ENCODE measurements at places on chromosomes 7 and 10.

DNA sequence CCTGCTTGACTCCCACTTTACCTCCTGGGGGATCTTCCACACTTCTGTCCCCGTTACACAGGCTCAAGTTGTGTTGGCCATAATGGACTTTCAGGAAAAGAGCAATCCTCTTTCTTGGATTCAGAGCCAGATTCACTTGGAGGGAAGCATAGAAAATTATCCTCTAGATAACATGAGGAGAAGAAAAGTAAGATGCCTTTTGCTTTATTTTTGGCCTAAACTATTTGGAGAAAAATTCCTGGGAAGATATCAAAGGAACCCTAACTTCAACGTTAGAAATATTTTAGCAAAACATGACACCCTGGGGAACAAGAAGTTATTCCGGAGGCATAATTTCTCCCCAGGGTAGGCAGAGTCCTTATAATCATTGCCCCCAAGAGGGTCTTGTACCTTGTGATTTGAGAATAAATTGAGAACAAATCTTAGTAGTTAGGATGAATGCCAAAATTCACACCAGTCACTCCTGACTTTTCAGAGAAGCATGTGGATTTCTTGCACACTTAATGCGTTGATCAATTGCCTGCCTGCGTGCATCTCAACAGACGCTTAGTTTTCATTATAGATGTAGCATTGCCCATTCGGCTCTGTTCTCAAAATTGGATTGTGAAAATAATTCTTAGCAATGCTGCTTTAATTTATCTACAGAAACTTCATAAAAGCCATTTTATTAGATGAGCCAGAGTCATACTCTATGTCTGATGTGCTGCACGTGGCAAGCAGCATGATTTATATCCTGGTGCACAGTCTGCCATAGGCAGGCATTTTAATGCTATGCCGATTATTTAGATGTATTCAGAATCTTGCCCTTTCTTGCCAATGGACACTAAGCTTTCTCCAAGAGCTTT, 224.4 kb downstream of the C7orf25 start:
- DNase-seq = no peak

GRCh38 chr7:136891850-136892249, 23.4 kb downstream of the CHRM2 start:
- DNase-seq = no peak

DNA sequence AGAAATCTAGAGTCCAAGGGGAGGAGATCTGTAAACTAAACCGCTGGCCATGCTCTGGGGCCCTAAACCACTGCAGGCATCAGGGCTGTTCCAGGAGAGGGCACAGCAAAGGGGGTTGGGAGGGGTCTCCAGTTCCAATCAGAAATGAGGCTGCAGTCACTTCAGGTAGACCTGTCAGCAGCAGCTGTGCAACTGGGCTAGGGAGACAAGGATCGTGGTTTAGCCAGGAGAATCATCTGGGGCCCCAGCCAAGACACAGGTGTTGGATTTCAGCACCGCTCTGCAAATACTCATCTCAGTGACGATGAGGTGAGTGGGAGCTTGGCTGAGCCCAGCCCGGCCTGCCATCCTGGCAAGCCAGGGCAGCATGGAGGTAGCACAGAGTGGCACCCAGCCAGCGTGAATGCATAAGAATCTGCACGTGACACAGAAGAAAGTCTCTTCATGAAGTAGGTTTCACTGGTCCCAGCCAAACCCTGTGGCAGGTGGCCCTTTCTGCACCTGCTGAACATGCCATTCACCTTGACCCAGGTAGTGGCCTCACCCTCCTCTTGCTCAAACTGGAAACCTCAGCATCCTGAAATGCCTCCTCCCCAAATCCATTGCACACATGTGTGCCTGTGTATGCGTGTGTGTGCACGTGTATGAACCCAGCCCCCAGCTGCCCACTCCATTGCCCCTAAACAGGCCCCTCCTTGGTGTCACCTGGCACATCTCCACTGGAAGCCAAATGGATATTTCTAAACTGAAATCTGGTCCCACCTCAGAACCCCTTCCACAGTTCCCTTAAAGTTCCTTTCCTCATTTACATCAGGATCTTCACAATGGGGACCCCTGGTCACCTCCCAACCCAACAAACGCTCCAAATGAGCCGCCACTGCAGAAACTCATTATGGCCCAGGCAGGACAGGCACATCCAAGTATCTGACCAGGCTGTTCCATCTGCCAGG, 9.6 kb downstream of the GPRIN2 start:
- DNase-seq = no peak

- DNase-seq = no peak
These were observed 486.3 kb downstream of the POM121L12 start for GRCh38 chr7:53521638-53522184.

- no peak for DNase-seq
These were observed 64.2 kb upstream of the RAPGEF5 start for GRCh38 chr7:22420973-22421635.

DNA sequence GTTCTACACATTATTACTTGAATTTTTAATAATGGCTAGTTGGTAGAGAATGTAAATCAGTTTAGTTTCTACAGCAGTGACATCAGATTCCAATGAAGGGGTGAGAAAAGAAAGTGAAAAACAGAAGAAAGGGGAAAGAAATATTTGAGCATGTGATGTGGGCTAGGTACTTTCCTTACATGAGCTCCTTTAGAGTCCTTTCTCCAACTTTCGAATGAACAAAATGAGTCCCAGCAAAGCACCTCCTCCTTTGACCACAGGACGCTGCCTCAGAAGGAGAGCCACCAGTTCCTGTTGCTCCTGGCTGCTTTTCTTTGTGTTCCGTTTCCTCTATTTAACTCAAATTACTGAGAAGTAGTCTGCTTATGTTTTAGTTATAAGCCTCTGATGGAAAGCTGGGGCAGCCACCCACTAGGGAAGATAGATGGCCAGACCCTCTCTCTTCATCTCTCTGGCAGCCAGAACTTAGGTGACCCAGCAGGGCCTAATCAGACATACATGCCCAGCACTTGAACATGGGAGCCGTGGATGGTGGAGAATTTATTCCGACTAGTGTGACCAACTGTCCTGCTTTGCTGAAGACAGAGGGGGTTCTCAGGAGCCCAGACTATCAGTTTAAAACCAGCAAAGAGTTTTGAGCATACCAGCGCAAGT, 82.4 kb upstream of the NME8 start:
- DNase-seq = no peak

DNA sequence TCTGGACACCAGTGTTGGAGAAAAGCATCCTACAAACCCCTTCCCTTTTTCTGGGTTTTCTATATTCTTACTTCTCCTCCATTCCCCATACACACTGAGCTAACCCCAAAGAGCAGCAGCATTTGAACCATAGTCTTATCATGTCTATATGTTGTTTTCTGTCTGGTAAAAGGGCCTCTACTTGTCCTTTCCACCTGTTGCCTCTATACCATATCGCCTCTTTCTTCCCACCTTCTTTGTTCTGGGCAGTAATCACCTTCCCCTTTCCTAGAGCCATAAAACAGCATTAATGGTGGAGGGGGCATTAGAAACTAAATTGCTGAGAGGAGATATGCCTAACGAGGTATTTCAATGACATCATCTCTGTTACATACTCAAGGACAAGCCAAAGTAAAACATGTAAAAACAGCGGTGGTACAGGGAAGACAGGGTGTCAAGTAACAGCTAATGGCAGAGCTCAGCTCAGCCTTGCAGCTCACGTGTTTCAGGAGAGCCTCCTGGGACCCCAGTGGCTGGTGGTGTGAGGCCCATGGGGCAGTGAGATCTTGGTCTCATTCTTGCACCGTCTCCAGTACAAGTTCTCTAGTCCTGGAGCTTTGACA, 20.6 kb downstream of the NPY start:
- no peak for DNase-seq

DNA sequence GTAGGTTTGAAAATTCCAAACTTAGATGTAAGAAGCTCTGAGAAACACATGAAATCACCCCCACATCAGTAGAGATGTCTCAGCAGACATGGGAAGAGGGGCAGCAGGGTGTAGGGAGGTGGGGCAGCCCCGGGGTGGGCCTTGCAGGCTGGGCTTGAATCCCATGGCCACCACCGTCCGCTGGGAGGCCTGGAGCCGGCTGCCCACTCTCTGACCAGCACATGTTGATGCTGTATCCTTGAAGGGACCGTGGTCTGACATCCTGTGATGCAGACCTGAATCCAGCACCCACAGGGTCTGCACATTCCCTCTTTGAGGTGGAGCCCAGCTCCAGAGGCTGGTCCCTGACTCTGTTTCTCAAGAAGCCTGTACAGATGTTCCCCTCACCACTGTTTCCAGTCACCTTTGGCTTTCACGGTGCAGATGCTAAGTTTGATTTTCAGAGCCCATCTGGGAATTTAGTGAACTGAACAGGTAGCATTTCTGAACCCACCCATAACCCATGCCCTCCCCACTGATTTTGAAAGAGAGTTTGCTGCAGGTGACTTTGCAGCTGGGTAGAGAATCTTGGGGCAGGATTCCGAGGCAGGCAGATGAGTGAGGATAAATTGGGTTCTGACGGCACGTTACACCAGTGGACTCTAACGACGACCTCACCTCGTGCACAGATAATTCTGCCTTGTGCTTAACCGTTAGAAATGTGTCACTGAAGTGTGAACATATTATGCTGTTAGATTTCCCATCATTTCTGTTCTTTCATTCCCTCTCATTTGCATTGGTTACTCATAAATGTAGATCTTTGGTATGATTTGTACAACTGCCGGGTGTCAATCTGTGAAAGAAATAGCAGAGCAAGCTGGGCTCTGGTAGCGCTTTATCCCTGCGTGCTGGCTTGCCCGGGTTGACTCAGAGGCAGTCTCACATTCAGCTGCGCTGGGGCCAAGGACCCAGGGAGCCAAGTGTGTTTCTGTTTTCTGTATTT, 45.7 kb downstream of the IKZF1 start:
- no peak for DNase-seq

GRCh38 chr7:143376396-143376795, 4.7 kb upstream of the ZYX start:
- DNase-seq = no peak

GRCh38 chr10:51206500-51206899, 132.2 kb downstream of the PRKG1 start:
- DNase-seq = no peak

DNA sequence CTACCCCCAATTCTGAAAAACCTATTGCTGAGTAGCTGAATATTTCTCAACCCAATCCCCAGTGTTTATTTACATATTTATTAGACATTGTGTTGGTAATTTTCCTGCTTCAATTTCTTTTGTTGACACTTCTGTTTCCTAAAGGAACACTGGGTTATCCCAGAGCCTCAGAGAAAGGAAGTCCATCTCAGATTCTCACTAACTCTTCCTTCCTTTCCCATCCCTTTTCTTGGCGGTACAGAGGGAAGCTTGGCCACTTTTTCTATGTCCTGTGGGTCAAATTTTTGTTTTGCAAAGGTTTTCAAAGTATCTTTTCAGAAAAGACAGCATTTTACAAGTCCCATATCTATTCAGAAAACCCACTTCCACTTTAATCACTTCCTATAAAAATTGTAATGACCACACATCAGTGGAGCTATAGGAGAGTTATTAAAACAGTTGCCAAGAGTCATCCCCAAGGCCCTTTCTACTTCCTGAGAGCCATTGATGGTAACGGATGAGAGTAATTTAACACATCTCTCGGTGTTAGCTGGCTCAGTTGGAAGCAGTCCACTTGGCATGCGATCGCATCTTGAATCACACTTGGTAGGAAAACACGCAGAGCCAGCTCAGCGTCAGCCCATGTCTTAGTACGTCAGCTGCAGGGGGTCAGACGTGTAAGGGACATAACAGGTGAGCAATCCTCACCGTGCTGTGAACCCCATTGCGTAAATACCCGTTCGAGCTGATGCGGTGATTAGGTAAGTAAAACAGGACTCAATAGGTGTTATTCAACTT, 231.1 kb upstream of the ADARB2 start:
- DNase-seq = no peak

- no peak for DNase-seq
These were observed 20.9 kb downstream of the AKR1D1 start for GRCh38 chr7:138097064-138097741.

- DNase-seq = no peak
These were observed 14.2 kb downstream of the DUSP5 start for GRCh38 chr10:110511734-110512449.

- DNase-seq = no peak
These were observed 84.4 kb downstream of the TNS3 start for GRCh38 chr7:47497367-47498096.

DNA sequence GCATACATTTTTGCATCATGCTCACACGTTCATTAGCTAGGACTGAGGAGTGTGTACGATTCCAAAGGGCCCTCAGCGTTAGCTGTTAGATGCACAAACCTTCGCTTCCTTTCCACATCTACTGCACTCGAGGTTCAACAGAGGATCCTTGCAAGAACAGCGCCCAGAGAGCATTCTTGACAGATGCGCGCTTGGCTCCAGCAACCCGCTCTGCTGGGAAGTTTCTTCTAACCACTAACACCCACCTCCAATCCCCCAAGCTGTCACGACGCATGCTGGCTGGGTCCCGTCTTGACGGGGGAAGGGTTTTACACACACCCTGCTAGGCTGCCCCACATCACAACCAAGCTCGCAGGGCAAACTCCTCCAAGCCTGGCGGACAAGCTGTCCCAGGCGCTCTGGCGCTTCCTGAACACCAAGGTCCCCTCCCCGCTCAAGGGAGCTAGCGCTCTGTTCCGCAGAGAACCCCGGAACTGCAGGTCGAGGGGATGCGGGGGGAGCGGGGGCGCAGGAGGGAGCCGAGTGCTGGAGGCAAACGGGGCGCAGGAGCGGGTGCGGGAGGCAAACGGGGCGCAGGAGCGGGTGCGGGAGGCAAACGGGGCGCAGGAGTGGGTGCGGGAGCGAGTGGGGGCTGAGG, 653 bp upstream of the ADRB1 start:
- DNase-seq = no peak

- peak; percentile 61 for DNase-seq
These were observed 10.3 kb upstream of the VIM start for GRCh38 chr10:17217631-17218232.

DNA sequence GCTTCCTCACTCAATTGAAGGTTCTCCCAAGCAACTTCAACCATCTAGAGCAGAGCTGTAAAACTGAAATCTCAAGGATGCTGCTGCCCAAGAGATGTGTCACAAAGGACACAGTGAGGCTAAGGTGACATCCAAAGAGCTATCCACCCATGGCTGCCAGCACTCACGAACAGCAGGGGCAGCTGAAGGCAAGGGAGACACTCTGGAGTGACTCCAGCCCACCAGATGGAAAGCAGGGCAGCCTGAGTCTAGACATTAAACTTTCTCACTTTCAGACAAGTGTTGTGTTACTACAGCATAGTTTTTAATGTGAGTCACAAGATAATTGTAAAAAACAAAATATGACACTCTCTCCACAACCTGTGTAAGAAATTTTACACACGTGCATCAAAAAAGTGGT, 113.5 kb downstream of the LARP4B start:
- DNase-seq = no peak

DNA sequence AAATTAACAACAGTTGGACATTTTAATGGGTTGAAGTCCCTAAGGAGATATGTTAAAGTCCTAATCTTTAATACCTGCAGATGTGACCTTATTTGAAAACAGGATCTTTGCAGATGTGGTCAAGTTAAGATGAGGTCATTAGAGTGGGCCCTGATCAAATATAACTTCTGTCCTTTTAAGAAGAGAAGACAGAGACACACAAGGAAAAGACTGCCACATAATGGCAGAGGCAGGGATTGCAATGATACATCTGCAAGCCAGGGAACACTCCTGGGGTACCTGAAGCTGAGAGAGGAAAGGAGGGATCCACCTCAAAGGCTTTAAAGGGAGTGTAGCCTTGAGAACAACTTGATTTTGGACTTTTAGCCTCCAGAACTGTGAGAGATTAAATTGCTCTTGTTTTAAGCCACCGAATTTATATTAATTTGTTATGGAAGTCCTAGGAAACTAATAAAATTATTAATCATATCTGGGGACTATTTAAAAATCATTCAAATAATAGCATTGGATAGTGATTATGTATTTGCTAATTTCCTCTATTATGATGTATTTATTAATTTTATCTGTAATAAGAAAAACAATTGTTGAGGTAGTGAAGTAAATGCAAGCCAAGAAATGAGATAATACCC, 700.0 kb upstream of the PCDH15 start:
- no peak for DNase-seq
